ENCODE measurements at places on chromosomes 1 and 21. TPM values are rescaled to one million over a fixed set of nuclear protein-coding genes. Genes with fewer than 3 reads are reported as not detected.

Gene ZNF593OS
- total RNA-seq: not detected

Gene EFNA1
- not detected for total RNA-seq

Gene FCGR3A
- total RNA-seq: not detected

Gene RGS18
- not detected for total RNA-seq

Gene ENAH
- total RNA-seq: 113 TPM

GRCh38 chr1:95622609-95623008 lies 388.6 kb downstream of the RWDD3 start:
- DNase-seq: no peak

- DNase-seq: peak; percentile 36
Observed at GRCh38 chr1:57831624-57832023, 407.8 kb upstream of the DAB1 start.

DNA sequence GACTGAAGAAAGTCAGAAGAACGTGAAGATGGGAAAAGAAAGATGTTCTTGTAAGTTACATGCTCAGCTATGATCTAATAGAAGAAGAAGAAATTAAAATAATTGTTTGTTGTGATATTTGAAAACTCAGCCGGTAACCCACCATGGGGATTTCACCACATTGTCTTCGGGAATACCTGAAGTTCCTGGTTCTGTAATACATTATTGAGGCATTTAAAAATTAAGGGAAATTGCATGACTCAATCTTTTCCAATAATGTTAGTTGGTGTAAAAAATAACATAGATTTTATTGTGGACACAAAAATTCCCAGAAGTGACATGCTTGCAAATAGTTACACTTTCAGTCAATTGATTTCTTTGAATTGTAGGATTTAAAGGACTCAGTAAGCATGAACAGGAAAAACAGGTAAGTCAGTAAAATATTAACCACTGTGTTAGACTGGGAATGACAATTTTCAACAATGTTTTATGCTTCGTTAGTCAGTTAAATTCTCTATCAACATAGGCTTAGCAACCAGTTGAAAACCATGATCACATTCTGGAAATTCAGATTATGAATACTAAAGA lies 745.1 kb downstream of the LTN1 start:
- no peak for DNase-seq

GRCh38 chr1:1959840-1960479 lies 40.9 kb upstream of the TMEM52 start:
- DNase-seq: peak; percentile 77

DNA sequence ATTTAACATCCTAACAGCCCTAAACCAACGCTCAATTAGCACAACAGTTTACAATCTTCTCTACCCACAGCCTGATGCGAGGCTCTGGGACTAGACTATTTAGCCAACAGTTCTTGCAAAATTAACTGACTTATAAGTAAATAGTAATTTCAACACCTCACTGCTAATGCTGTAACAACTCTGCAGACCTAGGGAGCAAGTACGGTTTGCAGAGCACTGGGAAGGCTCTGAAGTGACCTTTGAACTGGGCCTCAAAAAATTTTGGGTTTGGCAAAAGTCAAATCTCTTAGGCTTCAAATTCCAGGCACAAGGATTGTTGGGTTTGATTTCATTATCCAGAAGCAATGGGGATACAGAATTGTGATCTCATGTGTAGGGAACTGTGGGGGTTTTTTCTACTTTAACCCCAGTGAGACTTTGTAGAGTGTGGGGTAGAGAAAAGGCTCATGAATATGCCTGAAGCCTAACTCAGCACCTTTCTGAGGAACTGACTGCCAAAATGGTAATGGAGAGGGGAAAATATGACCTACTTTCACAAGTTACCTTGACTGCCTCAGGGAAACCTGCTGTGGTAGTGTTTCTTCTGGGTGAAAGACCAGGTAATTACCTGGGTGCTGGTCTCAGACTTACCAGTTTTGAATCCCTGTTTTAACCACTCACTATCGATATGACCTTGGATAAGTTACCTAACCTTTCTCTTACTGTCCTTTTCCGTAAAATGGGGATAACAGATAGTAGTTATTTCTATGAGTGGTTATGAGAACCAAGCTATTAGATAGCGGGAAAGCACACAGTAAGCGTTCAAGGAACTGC lies 889 bp upstream of the TXLNA start:
- DNase-seq: no peak

DNA sequence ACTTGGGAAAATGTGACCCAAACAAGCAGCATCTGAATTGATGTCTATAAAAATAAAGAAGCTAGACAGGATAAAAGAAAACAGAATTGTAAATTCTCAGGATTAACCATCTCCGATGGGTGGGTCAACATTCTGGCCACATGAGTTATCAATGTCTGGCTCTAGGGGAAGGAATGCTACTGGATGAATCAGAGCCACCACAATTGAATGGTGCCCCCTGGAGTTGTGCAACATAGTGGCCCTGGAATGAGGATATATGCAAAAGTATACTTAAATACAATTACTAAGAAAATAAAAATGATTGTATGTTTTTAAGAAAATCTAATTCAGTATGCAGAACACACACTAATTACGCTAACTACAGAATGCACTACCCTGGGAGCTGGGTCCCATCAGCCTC lies 185.6 kb downstream of the TGFBR3 start:
- peak; percentile 88 for DNase-seq

GRCh38 chr1:114559356-114559755 lies 22.1 kb downstream of the BCAS2 start:
- no peak for DNase-seq

GRCh38 chr1:31432592-31433395 lies 19.8 kb downstream of the SERINC2 start:
- no peak for DNase-seq

- no peak for DNase-seq
Observed at GRCh38 chr1:1250786-1251284, 4.3 kb upstream of the C1QTNF12 start.

- peak; percentile 35 for DNase-seq
Observed at GRCh38 chr21:41761934-41762635, 4.8 kb downstream of the RIPK4 start.

- DNase-seq: no peak
Observed at GRCh38 chr1:119143706-119144105, 3.3 kb upstream of the WARS2 start.

- DNase-seq: no peak
Observed at GRCh38 chr1:3021801-3022401, 634 bp downstream of the ACTRT2 start.

Measured in GM23248 (cell line).